Esophagus muscularis mucosa (tissue), 4 donors: ENCODE measurements at places on chromosomes 12 and 14. TPM values are rescaled to one million over a fixed set of nuclear protein-coding genes. Genes with fewer than 3 reads are reported as not detected.

CRIP1 gene
- 52.7 TPM for total RNA-seq

GRCh38 chr12:132222096-132222807 is 78.0 kb downstream of the NOC4L start:
- no peaks in the 10 kb centered on the region for H3K4me1 ChIP-seq
- H3K27ac ChIP-seq: no peak overlapping the region
- DNase-seq: no peak
- H3K4me3 ChIP-seq: no peak overlapping the region

DNA sequence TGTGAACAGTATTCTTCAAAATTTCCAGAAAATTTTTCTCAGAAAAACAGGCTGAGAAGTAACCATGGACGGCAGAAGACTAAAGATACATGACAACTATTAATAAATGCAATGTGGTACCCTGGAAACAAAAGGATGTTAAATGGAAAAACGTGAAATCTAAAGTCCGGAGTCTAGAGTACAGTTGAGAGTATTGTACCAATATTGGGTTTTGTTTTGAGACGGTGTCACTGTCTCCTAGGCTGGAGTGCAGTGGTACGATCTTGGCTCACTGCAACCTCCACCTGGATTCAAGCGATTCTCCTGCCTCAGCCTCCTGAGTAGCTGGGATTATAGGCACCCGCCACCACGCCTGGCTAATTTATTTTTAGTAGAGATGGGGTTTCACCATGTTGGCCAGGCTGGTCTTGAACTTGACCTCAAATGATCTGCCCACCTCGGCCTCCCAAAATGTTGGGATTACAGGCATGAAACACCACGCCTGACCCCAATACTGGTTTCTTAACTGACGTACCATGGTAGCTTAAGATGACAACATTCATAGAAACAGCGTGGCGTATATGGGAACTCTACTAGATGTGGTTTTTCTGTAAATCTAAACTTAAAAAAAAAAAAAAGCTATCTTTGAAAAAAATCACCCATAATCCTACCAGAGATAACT is 16.8 kb upstream of the TDG start:
- DNase-seq: no peak
- no peak overlapping the region for H3K4me3 ChIP-seq
- peaks cover 63% of the 10 kb centered on the region for H3K36me3 ChIP-seq

DNA sequence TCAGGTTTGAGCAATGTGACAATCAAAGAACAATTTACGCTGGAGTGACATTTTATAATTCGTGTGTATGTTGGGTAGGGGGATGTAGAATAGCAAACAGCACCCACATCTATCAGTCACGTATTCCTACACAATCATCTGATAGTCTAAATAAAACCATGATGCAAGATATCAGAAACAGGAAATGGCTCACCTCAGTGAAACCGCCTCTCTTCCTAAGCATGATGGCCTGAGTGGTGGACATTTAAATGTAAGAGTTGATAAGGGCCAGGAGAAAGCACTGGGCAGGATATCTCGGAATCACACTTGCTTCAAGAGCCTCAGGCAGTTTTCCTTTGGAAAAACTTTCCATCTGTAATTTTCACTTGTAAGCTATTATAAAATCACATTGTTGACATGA is 128.2 kb downstream of the GRIP1 start:
- H3K27me3 ChIP-seq: no peaks in the 10 kb centered on the region
- no peak overlapping the region for H3K4me3 ChIP-seq
- no peaks in the 10 kb centered on the region for H3K36me3 ChIP-seq
- no peak for DNase-seq
- no peak overlapping the region for H3K27ac ChIP-seq

DNA sequence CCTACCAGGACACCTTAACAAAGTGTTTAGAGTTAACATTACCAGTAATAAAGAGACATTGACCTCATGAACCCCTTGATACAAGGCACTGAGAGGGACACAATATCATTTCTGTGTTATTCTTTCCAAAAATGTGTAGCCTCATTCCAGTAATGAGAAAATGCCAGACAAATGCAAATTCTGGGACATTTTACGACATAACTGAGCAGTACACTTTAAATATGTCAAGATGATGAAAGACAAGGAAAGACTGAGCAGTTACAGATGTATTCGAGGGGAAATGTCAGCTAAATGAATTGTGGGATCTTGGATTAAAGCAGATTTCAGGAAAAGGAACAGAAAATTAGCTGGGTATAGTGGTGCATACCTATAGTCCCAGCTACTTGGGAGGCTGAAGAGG is 255.6 kb downstream of the ERC1 start:
- DNase-seq: no peak
- H3K36me3 ChIP-seq: no peaks in the 10 kb centered on the region
- no peaks in the 10 kb centered on the region for H3K27me3 ChIP-seq
- no peak overlapping the region for H3K27ac ChIP-seq
- peaks cover 12% of the 10 kb centered on the region for H3K4me1 ChIP-seq
